Astrocyte of the hippocampus (primary cell): ENCODE measurements at places on chromosomes 5 and 9.
A peak's percentile ranks its signal among the peaks of the same experiment; 100 is the strongest.

DNA sequence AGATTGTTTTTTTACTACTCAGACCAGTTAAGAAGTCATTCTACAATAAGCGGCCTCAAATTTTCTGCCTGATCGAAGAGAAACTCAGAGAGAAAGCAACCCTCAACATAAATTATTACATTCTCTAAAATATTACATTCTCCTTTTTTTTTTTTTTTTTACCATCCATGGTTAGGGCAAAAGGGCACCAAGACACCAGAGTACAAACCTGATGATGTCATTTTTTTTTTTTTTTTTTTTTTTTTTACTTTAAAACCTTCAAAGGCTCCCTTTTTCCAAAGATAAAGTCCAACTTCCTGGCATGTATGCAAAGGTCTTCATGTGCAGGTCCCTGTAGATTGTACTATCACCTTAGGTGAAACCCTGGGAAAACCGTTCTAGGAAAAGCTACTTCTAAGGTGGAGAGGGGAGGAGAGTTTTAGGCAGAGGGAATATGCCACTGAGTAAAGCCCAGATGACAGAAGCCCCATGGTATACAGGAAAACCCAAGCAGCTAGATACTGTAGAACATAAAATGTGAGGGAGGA lies 104.4 kb downstream of the SSBP2 start:
- no peak for DNase-seq

DNA sequence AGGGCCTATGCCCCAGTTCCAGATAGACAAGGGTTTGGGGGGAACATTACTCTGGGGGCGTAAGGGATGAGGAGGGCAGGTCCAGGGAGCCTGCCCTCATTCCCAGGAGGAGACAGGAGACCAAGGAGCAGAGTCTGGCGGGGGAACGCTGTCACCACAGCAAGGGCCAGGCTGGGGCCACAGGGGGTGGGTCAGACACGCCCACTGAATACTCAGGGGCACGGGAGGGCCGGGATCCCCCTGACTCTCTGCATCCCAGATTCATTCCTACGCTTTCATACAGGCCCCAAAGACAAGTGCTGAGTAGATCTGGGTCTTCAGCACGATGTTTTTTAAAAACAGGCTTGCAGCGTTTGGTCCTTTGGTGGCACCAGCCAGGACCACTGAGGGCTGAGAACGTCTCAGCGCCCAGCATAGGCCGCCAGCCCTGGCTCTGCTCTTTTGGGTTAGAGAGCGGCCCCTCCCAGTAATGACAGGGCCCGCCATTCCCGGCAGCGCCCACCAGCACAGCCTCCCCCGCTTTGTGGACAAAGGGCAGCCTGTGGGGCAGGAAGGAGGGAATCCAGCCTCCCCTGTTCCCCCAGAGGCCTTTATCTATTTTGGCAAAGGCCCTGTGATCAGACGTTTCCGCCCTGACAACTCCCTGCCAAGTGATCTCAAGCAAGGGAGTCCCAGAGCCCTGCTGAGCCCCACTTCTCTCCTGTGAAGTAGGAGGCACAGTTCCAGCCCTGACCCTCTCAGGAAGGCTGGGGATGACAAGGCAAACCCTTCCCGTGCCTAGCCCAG lies 24.9 kb downstream of the NEK6 start:
- peak; percentile 74 for DNase-seq

GRCh38 chr9:2247340-2247739 lies 232.2 kb downstream of the SMARCA2 start:
- DNase-seq = no peak

- DNase-seq = peak; percentile 91
Measured at GRCh38 chr9:136567651-136568287, 21.9 kb upstream of the NOTCH1 start.

DNA sequence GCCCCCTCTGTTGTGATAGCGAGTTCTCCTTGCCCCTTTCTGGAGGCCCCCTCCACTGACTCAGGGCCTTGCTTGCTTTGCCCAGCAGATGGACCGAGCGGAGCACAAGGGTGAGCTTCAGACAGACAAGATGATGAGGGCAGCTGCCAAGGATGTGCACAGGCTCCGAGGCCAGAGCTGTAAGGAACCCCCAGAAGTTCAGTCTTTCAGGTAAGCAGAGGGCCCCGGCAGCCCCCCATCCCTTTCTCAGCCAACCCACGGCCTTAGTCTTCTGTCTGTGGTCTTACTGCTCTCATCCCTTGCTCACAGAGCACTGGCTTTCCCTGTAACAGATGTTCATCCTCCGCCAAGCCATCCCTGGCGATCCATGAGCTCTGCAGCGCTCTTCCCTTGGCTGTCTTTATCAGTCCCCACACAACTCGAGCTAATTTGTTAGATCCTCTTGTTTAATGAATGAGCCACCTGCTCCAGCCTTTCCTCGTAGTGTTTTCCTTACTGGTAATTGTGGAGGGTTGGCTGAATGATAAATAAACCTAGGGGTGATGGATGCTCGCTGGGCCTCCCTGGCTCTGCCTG lies 18.4 kb upstream of the RARS1 start:
- no peak for DNase-seq

DNA sequence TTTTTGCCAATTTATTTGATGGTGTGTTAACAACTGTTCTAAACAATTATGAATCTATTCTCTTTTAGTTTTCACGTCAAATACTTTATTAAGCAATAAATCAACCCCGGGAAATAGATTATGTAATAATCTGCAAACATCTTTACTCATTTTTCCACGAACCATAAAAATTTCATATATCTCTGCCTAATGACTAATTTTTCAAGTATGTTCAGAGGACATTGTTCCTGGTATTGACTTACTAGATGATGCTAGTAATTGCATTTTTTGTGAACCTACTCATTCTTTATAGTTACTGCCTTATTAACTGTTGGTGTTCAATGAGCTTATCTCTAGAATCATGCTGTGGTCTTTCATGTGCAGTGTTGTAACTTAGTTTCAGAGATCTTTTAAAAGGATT lies 41.0 kb upstream of the FBN2 start:
- peak; percentile 10 for DNase-seq

DNA sequence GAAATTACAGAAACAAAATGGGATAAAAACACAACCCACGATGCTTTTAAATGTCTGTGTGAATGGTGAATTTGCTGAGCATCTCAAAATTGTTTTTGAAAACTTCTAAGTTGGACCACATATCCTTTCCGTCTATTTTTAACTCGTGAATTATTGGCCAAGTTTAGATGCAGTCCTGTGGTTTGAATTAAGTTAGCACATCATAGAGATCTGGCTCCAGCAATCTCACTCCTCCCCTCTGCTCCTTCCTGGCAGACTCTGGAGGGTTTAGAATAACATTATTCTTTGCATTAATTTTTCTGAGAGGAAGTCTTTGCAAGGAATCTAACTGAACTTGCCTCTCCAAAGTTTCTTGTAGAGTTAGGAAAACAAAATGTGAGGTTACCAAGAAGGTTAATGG lies 14.5 kb upstream of the ANKRD55 start:
- peak; percentile 55 for DNase-seq
